ENCODE measurements at places on chromosomes 4 and X.
A peak's percentile ranks its signal among the peaks of the same experiment; 100 is the strongest.

DNA sequence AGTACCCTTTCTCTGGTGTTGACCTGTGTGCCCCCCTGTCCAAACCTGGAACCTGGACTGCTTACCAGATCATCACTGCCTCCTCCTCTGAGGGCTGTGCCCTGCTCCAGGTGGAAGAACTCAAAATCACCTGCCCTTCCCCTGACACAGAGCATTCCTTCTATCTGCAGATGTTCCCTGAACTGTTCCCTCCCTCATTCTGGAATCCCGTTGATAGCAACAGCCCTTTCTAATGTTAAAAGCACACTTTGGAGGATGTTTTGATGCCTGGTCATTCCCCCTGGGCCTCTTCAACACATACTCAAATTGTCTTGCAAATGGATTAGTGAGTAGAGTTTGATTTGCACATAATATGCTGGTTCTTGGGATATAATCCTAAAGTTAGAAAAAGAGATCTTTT is 225.8 kb downstream of the FGF13 start:
- DNase-seq = no peak

DNA sequence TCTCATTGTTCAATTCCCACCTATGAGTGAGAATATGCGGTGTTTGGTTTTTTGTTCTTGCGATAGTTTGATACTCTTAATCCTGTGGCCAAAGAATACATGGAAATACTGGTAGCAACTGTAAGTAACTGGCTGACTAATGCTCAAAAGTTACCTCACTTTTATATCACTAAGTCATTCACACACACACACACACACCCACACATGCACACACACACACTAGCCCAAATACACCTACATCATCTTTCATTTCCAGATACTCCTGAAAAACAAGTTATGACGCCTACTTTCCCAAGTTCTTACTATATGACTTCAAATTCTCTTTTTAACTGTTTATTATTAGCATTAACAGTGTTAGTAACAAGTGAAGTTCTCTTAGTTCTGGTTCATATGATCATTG is 101.3 kb downstream of the DCHS2 start:
- no peak for DNase-seq

DNA sequence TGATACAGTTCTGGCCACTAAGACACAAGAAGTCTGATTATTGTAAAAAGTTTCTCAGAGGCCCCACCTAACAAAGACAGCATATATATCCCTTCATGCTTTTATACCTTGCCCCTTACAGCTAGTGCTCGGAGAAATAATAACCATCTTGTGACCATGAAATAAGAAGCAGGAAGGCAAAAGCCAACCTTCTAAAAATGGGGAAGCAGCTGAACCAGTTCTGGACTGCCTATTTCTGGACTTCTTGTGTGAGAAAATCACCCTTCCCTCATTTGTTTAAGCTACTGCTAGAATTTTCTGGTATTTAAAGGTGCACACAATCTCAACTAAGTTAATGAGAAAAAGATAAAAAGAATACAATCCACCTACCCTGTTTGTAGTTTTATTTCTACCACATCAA is 87.5 kb downstream of the CNOT6L start:
- no peak for DNase-seq

- DNase-seq = no peak
Measured at GRCh38 chr4:152785639-152786615, 6.2 kb downstream of the ARFIP1 start.

- peak; percentile 83 for DNase-seq
Measured at GRCh38 chr4:1870328-1870577, 940 bp upstream of the NSD2 start.

- no peak for DNase-seq
Measured at GRCh38 chr4:35739308-35739707, 505.0 kb downstream of the ARAP2 start.

- DNase-seq = no peak
Measured at GRCh38 chrX:31993637-31994036, 921.8 kb upstream of the FTHL17 start.

DNA sequence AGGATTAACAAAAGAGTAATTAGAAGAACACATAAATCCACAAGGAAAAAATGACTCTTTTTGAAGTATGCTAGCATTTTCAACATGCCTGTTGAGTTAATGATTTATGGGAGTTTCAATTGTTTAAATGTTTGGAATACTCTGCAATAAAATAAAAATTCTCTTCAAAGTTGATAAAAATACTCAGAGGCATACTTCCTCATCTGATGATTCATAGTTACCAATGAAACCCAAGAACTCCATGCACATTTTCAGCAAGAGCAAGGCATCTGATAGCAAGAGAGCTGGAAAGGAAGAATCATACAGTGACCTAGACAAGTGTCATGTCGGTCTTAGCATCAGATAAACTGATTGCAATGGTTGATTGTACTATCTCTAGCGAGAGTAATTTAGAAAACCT is 443.7 kb upstream of the ATOH1 start:
- DNase-seq = peak; percentile 12

DNA sequence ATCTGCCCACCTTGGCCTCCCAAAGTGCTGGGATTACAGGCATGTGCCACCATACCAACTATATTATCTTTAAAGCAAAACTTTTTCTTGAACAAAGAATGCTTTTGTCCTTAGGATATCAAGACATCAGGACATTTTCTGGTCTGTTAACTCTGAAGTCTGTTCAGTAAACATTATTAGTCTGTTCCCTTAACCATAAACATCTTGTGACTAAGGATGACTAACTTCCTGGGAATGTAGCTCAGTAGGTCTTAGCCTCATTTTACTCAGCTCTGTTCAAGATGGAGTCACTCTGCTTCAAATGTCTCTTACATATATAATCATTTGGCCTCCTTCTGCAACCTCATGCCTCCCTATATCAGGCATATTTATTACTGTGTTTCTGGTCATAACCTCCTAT is 122.9 kb downstream of the UBE2NL start:
- DNase-seq = no peak

DNA sequence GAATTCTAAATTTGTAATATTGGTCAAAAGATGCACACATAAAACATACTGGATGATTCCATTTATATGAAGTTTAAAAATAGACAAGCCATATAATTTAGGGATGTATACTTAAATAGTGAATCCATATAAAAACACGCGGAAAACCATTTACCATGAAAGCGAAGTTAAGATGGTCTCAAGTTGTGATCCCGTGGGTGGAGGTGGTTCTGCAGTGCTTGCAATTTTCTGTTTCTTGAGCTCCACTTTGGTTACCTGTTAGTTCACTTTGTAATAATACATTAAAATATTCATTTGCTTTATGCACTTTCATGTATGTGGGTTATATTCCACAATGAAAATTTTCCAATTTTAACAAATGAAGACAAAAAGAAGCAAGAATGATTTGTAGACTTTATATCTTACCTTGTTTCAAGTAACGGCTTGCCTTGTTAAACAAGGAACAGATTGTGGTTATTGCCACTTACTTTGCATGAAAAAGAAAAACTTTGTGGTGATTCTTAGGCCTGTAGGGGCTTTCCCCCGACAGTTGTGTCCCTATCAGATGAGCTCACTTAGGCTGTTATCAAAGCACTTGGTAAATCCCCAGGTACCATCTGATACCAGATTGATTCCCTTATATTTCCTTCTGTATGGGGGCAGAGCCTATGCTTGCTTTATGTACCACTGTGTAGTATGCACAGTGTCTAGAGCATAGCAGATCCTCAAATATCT is 12.2 kb downstream of the UCP1 start:
- DNase-seq = no peak

DNA sequence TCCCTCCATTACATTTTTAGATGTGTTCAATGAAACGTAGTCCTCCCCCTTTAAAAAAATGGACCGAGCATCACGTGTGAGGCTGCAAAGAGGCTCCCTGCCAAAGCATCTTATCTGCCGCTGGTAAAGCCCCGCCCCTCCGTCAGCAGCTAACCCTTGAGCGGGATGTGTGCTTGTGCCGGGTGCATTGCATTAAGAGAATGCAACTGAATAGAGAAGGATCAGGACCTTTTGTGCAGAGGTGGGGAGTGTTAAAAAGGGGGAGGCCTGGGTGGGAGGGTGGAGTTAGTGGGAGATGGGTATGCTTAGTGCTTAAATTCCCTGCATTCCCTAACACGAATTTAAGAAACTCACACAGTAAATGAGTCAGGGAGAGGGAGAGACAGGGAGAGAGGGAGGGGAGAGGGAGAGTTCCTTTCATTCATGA is 66.0 kb downstream of the TBL1X start:
- DNase-seq = peak; percentile 70

DNA sequence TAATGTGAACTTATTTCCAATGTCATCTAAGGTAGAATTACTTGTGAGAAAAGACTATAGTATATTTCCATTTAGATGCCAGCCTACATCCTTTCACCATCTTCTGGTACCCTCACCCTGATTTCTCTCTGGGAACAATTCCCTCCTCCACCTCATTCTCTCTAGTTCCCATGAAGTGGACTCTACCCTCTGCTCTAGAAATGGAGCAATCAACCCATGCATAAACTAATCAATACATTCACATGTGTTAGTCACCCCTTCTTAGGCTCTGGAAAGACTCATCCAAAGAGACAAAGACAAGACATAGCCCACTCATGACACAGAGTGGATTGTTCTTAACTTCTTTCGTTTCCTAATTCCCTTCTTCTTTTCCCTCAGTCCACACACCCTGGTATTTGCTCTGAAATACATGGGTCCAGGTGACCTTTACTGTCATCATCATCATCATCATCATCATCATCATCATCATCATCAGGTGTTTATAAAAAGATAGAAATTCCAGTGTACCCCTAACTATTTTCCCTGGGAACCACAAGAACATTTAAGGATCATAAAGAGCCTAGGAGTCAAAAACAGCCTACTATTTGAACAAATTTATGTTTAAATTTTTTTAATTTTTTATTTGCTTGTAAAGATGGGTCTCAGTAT is 298.9 kb upstream of the GALNT7 start:
- DNase-seq = no peak

DNA sequence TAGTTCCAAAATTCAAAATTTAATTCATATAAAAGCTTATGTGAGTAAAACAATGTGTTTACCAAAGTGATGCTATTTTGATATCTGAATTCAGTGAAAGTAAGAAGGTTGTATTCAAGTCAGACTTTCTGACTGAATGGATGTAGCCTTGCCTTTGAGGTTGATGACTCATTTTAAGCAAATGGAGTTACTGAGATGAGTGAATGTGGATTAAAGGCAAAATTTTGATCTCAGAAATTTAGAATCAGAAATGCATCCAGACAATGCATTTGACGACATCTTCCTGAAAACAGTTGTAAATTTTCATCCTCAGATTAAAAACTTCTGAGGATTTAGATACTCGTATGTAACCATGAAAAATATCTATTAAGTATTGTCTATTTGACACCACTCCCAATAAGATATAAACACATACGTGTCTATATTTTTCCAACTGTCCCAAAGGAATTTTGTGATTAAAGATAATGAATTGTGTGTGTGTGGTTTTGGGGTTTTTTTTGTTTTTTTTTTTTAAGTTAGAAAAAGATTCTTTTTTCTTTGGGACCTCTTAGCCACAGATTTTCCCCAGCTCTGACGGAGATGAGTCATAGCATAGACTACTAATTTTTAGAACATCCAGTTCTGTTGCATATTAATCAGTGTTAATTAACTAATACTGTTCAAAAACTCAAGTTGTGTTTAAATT is 34.4 kb downstream of the NFKB1 start:
- peak; percentile 25 for DNase-seq

DNA sequence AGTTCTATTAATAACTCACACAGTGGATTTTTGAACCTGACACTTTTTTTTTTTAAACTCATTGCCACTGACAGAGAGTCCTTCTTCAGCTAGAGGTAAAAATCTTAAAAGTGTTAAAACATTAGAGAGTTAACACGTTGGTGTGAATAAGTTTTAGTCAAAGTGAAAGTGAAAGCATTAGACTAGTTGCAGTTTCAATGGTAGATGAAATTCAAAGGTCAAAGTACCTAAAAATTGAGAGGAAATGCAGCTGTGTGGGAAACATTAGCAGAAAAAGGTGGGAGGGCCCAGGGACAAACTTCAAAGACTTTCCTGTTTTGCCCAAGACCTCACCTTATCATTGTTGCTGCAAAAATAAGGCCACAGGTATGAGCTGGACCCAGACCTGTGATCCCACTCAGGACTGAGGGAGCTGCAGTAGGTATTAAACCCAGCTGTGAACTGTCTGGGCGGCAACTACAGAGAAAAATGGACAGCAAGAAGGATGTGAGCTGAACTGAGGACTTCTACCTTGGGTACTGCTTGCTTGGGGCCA is 17.6 kb upstream of the GABRA4 start:
- no peak for DNase-seq

GRCh38 chr4:8837181-8837841 is 34.3 kb downstream of the HMX1 start:
- no peak for DNase-seq

DNA sequence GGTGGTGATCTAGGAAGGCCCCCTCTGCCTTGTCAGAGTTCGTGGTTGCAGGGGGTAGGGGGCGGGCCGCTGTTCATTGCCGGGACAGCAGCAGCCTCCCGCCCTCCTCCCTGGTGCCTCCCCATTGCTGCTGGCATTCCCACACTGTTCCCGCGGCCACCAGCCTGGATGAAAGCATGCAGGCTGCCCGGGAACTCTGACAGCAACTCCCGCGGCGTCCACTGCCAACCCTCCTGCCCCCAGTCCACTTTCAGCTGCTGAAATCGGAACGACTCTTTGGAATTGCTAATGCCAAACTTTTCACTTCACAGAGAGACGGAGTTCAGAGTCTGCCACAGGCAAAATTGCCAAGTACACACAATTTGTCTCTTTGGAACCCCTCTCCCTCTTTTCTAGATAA is 121.9 kb downstream of the BEND2 start:
- no peak for DNase-seq

DNA sequence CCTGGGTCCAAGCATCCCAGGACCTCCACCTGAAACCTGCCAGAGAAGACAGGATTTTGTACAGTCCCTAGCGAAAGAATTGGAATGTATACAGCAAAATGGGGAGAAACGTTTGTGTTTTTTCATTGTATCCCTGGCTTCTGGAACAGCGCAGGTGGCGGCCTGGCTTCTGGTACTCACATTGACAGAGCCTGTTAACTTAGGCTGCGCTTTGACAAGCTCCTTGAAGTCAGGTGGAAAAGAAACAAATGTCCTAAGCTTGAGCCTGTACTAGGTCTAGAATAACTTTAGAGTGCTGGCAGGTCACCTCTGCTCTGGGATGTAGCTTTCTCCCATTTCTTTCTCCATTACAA is 343.7 kb upstream of the KLF3 start:
- DNase-seq = no peak

DNA sequence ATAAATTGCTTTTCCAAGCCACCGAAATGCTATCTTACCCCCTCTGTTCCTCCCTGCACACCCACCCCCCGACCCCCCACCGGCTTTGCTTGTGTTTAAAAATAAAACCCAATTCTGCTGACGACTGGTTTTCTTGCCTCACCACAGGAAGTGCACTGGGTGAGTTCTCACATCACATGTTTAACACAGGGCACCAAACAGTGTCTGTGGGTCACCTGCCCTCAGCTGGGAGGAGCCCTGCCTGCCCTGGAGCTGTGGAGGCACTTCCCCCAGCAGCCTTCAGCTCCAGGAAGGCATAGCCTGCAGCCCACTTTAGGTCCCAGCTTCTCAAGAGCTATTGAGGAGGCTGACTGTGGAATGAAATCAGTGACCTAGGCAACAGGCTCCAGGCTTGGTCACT is 8.8 kb downstream of the TMEM255A start:
- DNase-seq = no peak

GRCh38 chrX:6917666-6918065 is 229.8 kb upstream of the STS start:
- DNase-seq = no peak
